ENCODE measurements at places on chromosomes 4 and X.

GRCh38 chr4:179325181-179325580, 1882.9 kb upstream of the AGA start:
- DNase-seq, result no peak

GRCh38 chr4:73607375-73608033, 12.7 kb downstream of the RASSF6 start:
- no peak for DNase-seq

- DNase-seq, result no peak
Measured at GRCh38 chrX:107744868-107745267, 30.7 kb downstream of the TSC22D3 start.

DNA sequence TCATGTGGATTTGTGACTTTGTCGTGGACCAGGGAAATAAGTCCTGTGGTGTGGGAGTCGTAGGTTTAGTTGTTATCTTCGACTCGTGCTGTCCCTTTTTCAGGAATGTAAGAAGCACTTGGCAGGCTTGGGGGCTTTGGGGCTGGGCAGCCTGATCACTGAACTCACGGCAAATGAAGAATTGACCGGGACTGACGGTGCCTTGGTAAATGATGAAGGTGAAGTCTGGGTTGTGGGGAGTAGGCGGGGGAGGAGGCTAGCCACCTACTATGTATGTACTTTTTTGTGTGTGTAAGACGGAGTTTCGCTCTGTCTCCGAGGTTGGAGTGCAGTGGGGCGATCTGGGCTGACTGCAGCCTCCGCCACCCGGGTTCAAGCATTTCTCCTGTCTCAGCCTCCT, 1.2 kb downstream of the TAF1 start:
- no peak for DNase-seq

GRCh38 chr4:82823062-82823461, 24.5 kb upstream of the SCD5 start:
- no peak for DNase-seq

GRCh38 chr4:139470997-139471665, 17.2 kb downstream of the RAB33B start:
- DNase-seq, result no peak

DNA sequence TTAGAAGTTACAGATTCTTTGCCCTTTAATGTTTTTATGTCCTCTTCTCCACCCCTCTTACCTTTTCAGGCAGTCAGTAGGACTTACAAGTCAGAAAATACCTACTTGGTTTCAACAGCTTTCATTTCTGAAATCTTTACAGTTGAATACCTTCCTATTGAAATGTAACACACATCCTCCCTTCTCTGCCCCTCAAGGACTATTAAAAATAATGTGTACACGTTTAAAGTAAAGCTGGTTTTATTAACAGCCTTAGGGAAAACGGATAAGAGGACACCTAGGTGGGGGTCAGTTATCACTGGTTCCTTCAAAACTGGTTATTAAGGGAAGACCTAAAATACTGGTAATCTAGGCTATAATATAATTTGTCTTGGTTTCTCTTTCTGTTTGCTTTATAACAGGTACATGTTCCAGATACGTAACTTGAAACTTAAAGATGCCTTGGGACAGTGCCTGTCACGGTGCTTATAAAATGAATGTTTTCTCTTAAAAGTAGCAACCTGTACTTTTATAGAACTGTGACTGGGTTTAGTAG, 1.8 kb downstream of the CCSER1 start:
- DNase-seq, result no peak

DNA sequence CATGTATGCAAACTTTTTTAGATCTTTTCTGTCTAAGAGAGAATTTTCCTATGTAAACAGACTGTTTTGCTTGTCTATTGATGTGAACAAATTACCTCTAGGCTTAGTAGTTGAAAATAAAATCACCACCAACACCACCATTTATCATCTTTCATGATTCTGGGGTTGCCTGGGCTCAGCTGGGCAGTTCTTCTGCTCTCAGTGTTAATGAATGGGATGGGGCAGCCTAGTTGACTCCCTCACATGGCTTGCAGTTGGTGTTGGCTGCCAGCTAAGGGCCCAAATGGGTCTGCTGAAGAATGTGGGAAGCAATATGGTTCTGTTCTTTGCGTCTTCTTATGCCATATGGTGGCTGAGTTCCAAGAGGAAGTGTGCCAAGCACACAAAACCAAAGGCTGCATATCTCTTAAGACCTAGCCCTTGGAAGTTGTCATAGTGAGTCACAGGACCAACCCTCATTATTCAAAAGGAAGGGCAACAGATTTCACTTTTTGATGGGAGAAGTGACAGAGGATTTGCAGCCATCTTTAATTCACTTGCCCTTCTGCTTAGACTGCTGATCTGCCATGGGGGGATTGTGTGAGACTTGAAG, 17.9 kb downstream of the REELD1 start:
- no peak for DNase-seq

GRCh38 chrX:149074398-149074797, 430.7 kb downstream of the IDS start:
- no peak for DNase-seq

GRCh38 chr4:187663076-187663475, 332.5 kb upstream of the ZFP42 start:
- no peak for DNase-seq

DNA sequence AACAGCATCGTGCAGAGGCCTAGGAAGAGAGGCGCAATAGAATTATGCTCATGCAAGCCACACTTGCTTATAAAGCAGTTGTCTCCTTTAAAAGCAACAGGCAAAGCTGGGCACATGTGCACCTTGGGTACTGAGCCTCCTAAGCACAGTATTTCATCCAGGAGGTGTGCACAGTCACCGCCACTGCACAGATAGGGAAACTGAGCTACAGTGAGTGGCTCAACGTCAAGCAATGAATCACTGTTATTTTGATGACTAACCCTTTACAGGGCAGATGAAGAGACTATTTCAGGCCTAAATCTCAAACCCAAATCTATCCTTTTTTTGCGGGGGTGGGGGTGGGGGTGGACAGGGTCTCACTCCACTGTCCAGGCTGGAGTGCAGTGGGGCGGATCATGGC, 42.3 kb downstream of the BCOR start:
- DNase-seq, result no peak

- no peak for DNase-seq
Measured at GRCh38 chr4:40394236-40394635, 59.1 kb downstream of the CHRNA9 start.

DNA sequence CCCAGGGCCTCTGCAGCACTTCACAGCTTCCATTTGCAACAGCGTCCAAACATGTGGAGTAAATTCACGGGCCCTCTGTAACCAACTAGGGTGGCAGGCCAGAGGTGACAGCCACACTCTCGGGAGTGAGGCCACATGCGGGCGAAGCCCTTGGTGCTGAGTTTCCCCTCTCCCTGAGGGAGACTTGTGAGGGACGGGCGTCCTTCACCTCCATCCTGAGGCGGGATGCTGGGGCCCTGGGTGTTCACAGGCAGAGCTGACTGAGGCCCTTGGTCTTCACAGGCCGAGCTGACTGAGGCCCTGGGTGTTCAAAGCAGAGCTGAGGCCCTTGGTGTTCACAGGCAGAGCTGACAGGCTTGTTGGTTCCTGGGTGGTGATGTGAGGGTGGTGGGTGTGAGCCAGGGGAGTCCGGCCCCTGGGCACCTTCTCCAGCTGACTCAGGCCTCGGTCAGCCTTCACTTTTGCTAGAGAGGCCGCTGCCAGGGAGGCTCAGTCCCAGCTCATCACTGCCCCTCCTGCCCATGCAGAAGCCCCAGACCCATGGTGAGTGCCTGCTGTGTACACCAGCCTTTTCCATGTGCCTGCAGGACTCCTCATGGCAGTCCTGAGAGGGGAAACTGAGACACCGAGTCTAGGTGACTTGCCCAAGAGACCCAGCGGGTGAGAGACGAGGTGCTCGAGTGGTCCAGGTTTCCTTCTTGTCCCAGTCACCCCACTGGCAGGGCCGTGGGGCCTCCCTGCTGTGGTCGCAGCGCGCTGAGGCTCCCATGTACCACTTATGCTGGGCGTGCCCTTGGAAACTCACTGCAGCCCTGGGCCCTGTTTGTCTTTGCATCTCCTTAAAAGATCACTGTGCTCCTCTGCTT, 8.5 kb downstream of the WFS1 start:
- no peak for DNase-seq

GRCh38 chrX:148854306-148854705, 353.9 kb downstream of the AFF2 start:
- DNase-seq, result peak; percentile 30

DNA sequence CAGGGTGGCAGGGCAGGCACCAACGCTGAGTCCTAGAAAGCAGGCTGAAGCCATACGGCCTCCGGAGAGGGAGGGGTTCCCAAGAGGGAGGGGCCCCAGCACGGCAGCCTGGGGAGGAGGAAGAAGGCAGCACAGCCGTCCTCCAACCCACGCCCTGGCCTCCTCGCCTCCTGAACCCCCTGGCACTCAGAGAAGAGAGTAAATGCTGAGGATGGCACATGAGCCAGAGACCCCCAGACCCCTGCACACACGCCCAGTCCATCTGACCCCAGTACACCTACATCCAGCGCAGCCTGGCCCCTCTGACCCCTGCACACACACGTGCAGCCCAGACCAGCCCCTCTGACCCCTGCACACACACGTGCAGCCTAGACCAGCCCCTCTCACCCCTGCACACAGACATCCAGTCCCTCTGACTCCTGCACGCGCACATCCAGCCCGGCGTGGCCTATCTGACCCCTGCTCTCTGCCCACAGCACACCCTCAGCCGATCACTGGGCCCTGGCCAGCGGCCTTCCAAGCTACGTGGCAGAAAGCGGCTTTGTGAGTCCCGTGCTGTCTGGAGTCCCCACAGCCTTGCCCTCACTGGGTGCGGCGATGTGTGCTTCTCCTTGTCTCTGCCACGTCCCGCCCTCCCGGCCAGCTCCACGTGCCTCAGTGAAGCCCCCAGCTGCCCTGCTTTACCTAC, 18.5 kb downstream of the ATP5ME start:
- DNase-seq, result no peak

DNA sequence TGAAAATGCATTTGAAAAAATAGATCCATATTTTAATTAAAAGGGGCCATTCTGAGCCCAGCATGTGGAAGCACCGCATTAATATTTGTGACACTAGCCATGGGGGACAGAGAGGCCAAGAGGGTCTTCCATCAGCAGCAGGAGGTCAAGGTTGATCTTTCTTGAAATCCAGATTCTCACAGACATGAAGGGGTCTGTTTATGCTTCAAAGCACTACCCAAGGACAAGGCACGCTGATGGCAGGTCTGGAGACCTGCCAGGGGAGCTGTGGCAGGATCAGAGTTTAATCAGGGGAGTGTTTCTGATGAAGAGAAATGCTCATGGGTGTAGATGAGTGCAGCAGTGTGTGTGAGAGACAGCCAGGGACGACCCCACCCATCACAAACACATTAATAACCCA, 243.3 kb downstream of the LDB2 start:
- DNase-seq, result no peak

- DNase-seq, result no peak
Measured at GRCh38 chrX:120819126-120819525, 56.5 kb downstream of the CT47B1 start.

DNA sequence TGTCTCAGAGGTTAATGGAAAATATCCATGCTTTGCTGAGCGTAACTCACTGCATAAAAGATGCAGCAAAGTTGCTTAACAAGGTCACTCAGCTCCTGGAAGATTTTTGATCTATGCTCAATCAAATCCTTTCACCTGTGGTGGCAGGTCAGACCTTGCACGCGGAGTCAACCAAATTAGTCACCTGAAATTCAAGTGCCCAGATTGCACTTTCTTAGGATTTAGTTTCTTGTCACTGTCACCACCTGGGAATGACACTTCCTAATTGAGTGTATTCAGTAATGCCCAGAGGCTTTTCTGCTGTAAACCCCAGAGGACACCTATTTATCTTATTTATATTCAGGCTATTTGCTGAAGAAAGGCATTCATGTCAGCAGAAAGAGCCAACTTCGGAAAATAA, 215.8 kb upstream of the SMIM31 start:
- no peak for DNase-seq

- no peak for DNase-seq
Measured at GRCh38 chr4:121199742-121200561, 35.8 kb upstream of the TNIP3 start.

GRCh38 chrX:86806786-86807185, 658.5 kb downstream of the DACH2 start:
- no peak for DNase-seq

DNA sequence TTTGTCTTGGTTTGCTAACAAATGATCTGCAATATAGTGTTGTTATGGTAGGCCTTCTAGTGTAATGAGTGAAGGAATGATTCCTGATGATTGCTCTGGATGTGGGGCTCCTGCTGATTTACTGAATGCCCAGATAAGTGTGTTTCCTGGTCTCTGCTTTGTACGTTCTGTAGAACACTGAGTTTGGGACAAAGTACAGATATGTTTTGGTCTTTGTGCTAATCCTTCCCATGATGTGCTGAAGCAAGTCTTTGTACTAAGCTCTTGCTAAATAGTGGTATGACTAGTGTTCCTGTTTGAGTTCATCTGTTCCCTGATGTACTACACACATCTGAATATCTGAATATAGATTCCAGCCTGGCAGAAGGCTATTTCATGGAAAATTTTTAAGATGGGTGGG, 36.9 kb upstream of the XIAP start:
- DNase-seq, result no peak

- no peak for DNase-seq
Measured at GRCh38 chrX:46250151-46250550, 295.1 kb downstream of the ZNF674 start.

GRCh38 chr4:187664011-187664410, 331.6 kb upstream of the ZFP42 start:
- no peak for DNase-seq

- DNase-seq, result no peak
Measured at GRCh38 chr4:71009890-71010588, 16.6 kb downstream of the DCK start.

GRCh38 chrX:100477958-100478357, 67.9 kb upstream of the PCDH19 start:
- DNase-seq, result no peak

GRCh38 chrX:112687189-112687691, 7.5 kb upstream of the LHFPL1 start:
- DNase-seq, result no peak

DNA sequence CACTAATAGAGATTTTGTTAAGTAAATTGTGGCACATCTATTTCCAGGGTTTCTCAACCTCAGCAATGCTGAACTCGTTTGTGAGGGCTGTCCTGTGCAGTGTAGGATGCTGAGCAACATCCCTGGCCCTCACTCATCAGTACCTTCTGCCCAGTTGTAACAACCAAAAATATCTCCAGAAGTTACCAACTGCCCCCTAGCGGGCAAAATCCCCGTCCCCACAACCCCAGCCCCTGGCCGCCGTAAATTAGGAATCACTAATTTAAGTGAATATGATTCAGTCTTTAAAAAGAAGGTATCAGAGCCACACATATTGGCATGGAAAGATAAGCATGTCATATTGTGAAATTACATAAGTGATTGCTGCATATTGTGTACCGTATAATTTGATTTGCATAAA, 123.4 kb downstream of the ASB9 start:
- no peak for DNase-seq

- no peak for DNase-seq
Measured at GRCh38 chr4:114205261-114205660, 225.8 kb upstream of the ARSJ start.
